ENCODE measurements at places on chromosomes 5 and 9.

DNA sequence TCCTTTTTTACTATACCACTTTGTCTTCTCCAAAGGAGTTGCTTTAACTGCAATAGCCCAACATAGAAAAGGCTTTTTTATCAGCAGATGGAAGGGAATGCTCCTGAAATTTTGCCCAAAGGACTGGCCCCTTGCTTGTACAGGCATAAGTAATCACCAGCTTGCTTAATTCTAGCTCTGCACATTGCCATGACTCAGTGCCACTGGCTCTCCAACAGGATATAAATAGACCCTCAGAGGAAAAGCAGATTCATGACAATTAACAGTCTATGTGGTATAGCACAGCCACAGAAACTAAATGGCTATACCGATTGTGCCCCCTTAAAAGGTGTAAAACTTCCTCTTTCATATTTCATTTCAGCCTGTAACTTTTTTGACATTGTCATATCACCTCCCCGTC lies 227.0 kb downstream of the ZNF608 start:
- DNase-seq: no peak

GRCh38 chr5:95931079-95931833 lies 30.4 kb downstream of the ELL2 start:
- DNase-seq: no peak

DNA sequence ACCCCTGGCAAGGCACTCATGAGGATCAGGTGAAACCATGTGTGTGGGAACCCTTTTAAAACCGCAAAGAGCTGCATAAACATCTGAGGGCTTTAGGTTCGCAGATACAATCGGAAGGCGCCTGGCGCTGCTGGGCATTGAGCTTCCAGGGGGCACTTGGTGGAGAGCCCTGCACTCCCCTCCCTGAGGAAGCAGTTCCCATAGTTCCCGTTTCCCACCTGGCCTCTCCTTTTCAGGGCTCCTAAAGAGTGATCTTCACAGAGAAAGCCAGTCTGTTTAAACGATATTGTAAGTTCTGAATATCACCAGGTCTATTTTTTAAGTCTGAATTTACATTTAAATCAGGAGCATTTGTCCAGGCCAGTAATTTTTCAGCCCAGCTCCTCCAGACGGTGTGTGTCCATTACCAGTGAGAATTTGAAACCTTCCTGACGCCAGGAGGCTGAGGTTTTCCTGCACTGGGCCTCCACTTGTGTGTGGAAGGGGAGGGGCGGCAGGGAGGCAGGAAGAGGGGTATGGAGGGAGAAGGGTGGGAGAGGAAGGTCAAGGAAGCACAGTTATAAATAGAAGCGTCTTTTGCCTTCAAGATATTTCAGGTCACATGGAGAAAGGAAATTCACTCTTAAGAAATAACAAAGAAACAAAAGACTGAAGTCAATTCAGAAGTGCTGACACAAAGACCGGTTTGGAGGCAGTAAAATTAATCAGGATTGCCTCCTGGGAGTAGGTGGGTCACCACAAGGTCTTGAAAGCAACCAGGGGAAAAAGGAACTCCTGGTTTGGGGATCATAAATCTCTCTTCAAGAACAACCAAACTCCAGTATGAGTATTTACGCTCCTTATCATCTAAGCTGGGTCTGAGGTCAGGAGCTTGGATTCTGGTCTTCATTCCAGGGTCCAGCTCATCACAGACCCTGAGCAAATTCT lies 14.3 kb upstream of the MGAT1 start:
- no peak for DNase-seq

- no peak for DNase-seq
These were observed 16.4 kb upstream of the ARSB start for GRCh38 chr5:79001471-79001870.

DNA sequence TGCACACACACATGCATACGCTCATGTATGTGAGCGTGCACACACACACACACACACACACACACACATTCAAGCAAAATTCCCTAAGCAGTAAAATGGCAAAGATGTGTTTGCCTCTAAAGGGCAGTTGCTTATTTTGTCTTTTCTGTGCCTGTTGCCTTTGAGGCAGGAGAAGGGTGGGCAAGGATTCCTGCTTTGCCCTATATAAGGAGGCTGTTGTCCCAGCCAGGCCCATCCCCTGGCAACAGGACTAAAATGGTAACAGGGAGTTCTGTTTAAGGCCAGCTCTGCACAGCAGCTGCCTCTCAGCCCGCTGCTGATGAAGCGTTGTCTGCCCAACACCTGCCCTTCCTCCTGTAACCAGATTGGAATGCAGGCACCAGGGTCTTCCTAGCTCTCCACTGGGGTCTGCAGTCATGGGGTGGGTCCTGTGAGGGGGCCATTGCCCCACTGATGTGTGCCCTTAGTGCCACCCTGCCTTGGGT lies 64.4 kb downstream of the PPARGC1B start:
- DNase-seq: no peak
